ENCODE measurements at places on chromosomes 13 and 19. TPM values are rescaled to one million over a fixed set of nuclear protein-coding genes. Genes with fewer than 3 reads are reported as not detected.

ZNF442 gene
- polyA plus RNA-seq: 0.11 TPM

PSG4 gene
- 0.30 TPM for polyA plus RNA-seq

ZNF260 gene
- polyA plus RNA-seq: 2.4 TPM

KLK7 gene
- not detected for polyA plus RNA-seq

CASP14 gene
- not detected for polyA plus RNA-seq

FGF14 gene
- not detected for polyA plus RNA-seq

CD33 gene
- polyA plus RNA-seq: not detected

RASIP1 gene
- 66.2 TPM for polyA plus RNA-seq

KIR3DL1 gene
- polyA plus RNA-seq: not detected

F7 gene
- not detected for polyA plus RNA-seq

TMC4 gene
- 2.4 TPM for polyA plus RNA-seq

ZNF584 gene
- polyA plus RNA-seq: 6.1 TPM

NHLRC3 gene
- polyA plus RNA-seq: 7.3 TPM

ATP4B gene
- polyA plus RNA-seq: 0.06 TPM

ALG11 gene
- 6.5 TPM for polyA plus RNA-seq

FREM2 gene
- polyA plus RNA-seq: under 0.01 TPM
